ENCODE measurements at places on chromosomes 7 and 10.

- DNase-seq = no peak
Measured at GRCh38 chr10:19168584-19168983, 120.0 kb downstream of the MALRD1 start.

- no peak for DNase-seq
Measured at GRCh38 chr7:148299350-148300276, 291.0 kb upstream of the C7orf33 start.

- peak; percentile 13 for DNase-seq
Measured at GRCh38 chr7:132709971-132710567, 133.8 kb upstream of the PLXNA4 start.

DNA sequence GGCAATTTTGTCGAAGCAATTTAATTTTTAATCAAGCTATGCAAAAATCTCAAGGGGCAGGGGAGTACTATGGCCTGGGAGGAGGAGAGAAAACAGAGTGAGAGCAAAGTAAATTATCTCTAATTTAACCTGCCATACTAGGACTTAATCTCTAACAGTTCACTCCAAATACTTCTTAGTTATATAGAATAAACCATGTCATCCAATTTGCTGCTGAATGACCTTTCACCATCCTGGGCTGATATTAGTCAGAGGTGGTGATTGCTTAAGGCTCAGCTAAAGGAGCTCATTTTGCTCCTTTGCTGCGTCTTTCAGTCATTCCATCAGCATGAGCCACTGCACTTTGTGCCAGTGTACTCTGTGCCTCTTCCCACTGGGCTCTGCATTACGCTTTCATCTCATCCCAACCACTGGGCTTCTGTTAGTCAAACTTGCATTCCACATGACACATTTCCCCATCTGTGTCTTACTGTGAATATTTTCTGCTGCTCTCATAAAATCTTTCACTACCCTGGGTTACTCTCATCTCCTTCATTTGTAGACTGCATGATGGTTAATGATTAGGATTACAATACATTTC is 84.3 kb downstream of the CD36 start:
- DNase-seq = no peak

GRCh38 chr7:26930201-26930600 is 65.8 kb upstream of the SKAP2 start:
- no peak for DNase-seq

GRCh38 chr7:65449505-65449852 is 75.8 kb downstream of the ZNF92 start:
- no peak for DNase-seq

- DNase-seq = no peak
Measured at GRCh38 chr10:112235920-112236319, 47.3 kb upstream of the TECTB start.

GRCh38 chr7:131115340-131115739 is 212.3 kb upstream of the MKLN1 start:
- DNase-seq = no peak
